Hippocampal formation (tissue), 2 donors: ENCODE measurements at places on chromosomes 2 and 18.

DNA sequence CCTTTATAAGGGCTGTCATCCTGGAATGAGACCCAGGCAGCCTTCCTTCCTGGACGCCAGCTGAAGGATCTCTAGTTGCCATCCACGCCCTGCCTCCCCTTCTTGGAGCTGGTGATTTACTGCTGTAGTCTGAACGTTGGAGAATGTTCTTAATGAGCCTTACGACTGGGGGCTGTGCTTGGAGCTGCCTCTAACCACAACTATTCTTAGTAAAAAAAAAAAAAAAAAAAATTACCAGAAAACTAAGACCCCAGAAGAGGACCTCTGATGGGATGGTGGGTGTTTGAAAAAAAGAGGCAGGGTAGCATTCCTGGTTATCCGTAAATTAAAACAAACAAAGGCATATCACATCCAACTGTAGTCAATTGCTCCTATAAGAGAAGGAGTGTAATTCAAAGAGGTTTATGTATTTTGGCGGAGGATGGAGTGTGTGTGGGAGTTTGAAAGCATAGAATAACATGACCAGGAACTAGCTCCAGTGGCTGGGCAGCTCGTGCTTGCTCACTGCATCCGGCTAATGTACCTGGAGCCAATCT lies 105.4 kb downstream of the QPCT start:
- no peak for DNase-seq

DNA sequence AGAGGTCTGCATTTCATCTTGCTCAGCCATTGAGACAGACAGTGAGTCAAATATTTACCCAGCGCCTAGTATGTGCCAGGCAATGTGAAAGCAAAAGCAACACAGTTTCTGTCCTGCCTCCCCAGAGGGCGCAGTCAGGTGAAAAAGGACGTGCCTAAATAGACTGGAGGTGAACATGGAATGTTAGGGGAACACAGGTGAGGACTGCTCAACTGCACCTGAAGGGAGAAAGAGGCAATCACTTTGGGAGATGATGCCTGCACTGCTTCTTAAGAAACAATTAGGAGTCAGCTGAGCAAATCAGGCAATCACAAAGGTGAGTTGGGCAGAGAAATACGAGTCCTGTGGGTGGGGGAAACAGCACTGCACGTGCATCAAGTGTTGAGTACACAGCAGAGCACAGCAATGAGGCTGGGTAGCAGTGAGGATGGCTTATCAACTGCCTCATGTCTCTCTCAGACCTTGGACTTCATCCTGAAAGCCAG lies 218.3 kb upstream of the SMAD7 start:
- DNase-seq, result no peak

DNA sequence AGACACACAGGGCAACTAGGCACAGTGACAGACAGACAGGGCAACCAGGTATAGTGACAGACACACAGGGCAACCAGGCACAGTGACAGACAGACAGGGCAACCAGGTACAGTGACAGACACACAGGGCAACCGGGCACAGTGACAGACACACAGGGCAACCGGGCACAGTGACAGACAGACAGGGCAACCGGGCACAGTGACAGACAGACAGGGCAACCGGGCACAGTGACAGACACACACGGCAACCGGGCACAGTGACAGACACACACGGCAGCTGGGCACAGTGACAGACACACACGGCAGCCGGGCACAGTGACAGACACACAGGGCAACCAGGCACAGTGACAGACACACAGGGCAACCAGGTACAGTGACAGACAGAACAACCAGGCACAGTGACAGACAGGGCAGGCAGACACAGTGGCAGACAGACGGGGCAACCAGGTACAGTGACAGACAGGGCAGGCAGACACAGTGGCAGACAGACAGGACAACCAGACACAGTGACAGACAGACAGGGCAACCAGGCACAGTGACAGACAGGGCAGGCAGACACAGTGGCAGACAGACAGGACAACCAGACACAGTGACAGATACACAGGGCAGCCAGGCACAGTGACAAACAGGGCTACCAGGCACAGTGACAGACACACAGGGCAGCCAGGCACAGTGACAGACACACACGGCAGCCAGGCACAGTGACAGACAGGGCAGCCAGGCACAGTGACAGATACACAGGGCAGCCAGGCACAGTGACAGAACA lies 64.7 kb upstream of the RAB6C start:
- no peak for DNase-seq

- DNase-seq, result no peak
Observed at GRCh38 chr2:1758774-1759610, 14.7 kb upstream of the PXDN start.

GRCh38 chr2:213861638-213862037 lies 549.2 kb upstream of the VWC2L start:
- DNase-seq, result no peak
